ENCODE measurements at places on chromosomes 6 and 20.

GRCh38 chr6:157093536-157093935, 229.8 kb downstream of the TMEM242 start:
- no peak for DNase-seq

- DNase-seq = no peak
Measured at GRCh38 chr20:36336954-36337704, 31.0 kb downstream of the DLGAP4 start.

DNA sequence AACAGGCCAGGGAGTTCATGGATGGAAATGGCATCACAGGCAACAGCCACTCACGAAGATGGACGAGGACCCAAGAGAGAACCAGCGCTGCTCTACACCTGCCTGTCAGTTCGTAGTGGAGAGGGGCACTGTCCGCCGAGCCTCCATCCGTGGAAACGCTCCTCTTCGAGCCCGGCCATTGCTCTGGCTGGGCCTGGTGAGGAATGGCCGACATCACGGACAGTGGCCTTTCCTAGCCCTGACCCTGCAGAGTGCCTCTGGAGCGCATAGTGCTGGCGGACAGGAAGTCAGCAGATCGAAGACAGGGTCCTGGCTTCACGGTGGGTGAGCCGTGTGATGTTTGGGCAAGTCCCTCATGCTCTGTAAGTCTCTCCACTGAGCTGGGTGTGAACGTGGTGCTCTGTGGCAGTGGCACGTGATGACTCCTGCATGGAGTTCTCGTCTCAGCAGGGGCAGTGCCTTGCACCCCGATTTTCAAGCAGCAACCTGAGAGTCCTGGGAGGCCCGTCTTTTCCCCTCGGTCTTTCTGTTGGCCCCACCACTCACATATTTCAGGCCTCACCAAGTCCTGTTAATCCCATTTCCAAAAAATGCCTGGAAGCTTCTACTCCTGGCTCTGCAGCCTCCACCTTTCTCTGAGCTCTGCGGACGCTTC, 214.4 kb downstream of the ERMARD start:
- DNase-seq = no peak

- no peak for DNase-seq
Measured at GRCh38 chr6:14722704-14723103, 523.2 kb upstream of the JARID2 start.

- peak; percentile 71 for DNase-seq
Measured at GRCh38 chr20:34069341-34070078, 42.5 kb downstream of the EIF2S2 start.

GRCh38 chr20:60365882-60366281, 407.7 kb downstream of the CDH26 start:
- DNase-seq = no peak

DNA sequence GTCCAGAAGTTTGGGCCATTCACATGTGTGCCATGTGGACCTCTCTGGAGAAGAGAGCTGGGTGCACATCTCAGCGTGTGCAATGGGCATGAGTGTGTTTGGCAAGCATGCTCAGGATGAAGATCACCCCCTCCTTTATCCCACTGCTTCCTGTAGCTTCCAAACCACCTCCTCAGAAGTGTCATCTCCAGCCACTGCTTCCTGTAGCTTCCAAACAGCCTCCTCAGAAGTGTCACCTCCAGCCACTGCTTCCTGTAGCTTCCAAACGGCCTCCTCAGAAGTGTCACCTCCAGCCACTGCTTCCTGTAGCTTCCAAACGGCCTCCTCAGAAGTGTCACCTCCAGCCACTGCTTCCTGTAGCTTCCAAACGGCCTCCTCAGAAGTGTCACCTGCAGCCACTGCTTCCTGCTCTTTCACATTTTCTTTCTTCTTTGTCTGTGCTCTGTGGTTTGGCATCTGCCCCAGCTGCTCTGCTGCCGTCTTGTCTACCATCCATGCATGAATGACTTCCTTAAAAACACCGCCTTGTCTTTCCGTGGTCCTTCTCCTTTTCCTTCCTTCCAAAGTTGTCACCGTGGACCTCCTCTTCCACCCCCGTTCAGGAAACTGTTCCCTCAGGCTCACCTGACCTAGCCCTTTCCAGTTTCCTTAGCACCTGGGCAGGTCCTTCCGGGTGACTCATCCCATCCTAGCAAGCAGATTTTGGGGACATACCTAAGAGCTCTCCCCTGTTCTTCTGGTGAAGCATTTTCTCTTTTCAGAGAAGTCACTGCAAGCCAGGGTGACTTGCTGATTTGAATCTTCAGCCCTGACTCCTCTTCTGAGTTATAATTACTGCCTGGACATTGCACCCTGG, 43.5 kb upstream of the TIAM2 start:
- no peak for DNase-seq

GRCh38 chr6:112041535-112041934, 12.4 kb upstream of the CCN6 start:
- DNase-seq = peak; percentile 13

GRCh38 chr6:41734666-41735426, 562 bp downstream of the TFEB start:
- peak; percentile 74 for DNase-seq

DNA sequence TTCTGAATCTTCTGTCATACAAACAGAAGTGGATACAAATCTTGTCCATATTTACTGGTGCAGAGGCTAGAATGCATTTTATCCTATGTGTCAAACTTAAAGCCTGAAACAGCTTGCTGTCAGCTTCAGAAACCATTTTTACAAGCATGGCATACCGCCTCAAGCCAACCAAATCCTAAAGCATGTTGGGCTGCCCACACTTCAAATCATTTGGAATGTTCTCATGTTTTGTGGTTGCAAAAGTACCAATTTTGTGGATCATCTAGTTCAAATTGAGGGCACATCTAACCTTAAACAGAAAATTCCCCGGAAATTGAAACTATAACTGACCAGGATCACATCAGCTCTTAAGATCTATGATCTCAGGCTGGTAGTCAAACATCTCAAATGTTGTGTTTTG, 3.2 kb downstream of the GPR63 start:
- DNase-seq = no peak

DNA sequence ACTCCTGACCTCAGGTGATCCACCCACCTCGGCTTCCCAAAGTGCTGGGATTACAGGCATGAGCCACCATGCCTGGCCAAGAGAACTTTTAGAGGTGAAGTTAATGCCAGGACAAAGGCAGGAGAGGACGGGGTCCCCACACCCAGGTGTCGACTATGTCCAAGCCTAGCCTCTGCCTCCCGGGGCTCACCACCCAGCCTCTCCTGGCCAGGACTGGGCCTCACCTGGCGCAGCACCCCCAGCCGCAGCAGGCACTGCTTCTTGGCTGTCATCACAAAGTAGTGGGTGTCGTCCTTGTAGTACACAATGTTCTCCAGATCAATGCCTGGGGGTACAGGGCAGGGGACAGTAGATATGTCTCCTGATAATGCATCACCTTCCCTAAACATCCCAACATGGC, 4.2 kb downstream of the MICAL1 start:
- DNase-seq = no peak
